Hematopoietic multipotent progenitor cell treated with erythropoietin and hydrocortisone succinate and interleukin-3 and kit ligand, for 15 days (in vitro differentiated cells): ENCODE measurements at places on chromosomes 1 and 21.
A peak's percentile ranks its signal among the peaks of the same experiment; 100 is the strongest.

GRCh38 chr21:17416139-17416538 is 96.7 kb upstream of the CXADR start:
- no peak for DNase-seq

- DNase-seq = peak; percentile 84
Observed at GRCh38 chr1:16235944-16236510, 956 bp downstream of the CPLANE2 start.

GRCh38 chr1:59366346-59366745 is 69.5 kb downstream of the FGGY start:
- DNase-seq = no peak

DNA sequence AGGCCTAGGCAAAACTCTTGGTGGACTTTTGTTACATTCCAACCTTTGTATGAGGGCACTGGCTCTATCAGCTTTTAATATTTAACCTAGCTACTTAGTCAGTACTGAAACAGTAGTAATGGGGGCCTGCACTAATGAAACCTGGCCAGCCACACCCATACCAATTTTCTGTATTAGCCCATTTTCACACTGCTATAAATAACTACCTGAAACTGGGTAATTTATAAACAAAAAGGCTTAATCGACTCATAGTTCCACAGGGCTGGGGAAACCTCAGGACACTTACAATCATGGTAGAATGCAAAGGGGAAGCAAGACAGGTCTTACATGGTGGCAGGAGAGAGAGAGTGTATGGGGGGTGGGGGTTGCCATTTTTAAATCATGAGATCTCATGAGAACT is 245.7 kb upstream of the RGS18 start:
- no peak for DNase-seq

GRCh38 chr1:202134645-202135172 is 9.8 kb downstream of the ARL8A start:
- no peak for DNase-seq

DNA sequence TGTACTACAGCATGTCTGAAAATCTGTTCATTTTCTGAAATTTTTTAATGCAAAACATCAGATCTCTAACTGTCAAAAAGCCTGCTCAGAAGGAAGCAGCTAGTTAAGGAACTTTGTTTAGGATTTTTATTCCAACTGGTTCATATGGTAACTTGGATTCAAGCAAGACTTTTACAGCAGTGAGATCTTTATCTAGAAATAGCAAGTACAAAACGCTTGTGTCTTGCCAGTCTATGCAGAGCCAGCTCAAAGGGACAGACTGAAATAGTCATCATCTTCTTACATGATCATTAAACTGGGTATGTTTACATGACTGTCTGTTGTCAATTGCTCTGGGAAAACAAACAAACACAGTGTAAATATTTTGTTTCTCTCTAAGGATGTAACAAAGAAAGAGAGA is 37.6 kb downstream of the DDAH1 start:
- no peak for DNase-seq
